ENCODE measurements at places on chromosomes 1 and 21.

GRCh38 chr1:11826946-11827345 lies 20.6 kb downstream of the NPPA start:
- DNase-seq = no peak

GRCh38 chr1:51792864-51793263 lies 85.7 kb downstream of the NRDC start:
- peak; percentile 20 for DNase-seq

DNA sequence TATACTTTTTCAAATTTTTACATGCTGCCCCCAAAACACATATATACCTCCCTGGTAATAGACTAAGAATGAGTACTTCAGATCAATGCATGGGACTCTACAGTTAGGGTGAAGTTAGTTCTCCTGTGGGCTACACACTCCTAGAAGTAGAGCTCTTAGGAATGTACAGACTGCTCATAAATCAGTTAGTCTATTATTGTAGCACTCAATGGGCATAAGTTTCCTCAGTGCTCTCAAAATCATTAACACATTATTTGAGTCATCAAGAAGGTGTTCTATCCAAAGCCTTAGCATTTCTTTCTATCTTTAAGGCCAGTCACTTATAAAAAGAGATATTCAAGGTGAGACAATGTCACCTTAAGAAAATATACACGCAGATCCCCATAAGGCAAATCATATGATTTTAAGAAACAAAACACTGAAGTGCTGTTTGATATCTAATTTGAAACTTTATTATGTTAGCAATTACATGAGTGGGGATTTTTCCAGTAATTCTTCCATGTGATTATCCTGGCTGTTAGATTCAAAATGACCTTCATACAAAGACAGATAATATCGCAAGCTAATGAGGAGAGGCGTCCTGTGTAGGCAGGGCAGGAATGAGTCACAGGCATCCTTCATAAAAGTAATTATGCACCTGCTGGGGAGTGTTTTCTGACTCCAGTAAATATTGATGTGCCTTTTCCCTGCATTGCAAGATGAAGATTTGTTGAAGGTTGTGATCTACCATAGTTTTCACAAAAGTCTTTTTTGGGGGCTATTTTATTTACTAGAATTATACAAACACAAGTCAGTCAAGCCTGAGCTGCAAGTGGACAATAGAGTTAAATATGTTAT lies 167.2 kb upstream of the ATP1B1 start:
- DNase-seq = no peak

DNA sequence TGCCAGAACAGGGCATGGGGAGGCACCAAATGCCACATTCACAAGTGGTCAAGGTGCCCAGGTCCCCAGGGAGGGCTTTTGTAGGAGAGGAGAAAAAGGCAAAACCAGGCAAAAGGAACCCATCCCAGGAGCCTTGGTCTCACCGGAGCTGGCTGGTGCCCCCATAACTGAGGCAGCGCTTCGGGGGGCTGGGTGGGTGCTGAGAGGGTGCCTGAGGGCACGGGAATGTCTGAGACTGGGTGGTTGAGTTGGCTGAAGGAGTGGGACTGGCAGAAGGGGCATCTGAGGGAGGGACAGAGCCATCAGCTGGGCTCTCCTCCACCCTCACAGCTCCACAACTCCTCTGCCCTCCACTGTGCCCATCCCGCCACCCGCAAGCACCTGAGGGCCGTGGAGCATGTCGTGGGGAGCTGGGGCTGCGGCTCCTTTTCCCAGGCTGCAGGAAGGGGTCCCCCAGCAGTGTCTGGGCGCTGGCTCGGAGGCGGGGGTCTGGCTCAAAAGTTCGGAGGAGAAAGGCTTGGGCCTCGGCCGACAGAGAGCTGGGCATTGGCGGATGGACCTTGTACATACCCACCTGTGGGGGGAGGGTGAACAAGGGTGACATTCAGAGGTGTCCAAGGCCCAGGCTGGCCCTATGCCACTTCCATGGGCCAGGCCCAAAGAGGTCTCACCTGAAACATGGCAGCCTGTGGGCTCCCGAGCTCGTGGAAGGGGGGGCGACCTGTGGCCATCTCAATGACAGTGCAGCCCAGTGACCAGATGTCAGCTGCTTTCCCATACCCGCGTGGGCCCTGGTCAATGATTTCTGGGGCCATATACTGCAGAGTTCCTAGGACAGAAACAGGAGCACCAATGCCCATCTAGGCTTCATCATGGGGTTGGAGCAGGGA lies 8.5 kb downstream of the MAP3K6 start:
- no peak for DNase-seq

GRCh38 chr21:25568246-25568645 lies 39.0 kb downstream of the MRPL39 start:
- DNase-seq = no peak

DNA sequence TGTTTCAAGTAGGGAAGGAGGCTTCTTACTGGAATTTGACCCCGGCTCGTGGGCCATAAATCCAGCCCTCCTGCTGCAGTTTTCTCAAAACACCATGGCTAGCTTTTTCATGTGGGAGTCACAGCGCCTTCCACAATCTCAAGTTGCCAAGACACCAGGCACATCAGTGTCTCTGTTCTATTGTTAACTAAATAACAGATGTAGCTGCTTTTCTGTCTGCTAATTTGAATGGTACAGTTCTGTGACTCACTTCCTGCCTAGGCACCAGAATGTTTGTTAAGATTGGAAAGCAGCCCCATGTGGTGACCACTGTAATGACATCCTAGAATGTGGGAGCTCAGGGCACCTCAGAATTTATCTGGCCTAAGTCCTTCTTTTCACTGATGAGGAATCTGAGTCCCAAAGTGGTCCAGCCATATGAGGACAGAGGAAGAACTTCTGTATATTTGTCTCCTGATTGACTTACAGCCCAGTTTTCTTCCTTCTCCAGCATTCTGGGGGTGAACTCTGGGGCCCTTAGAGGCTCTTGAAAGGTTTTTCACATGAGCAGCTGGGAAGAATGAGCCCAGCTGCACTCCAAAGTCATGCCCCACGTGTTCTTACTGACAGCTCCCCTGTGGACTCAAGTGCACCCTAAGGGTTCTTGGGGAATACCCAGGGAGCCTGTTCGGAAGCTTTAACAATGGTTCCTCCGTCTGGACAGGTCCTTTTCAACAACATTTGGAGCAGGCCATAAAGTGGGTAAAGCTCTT lies 27.5 kb downstream of the TRIM45 start:
- no peak for DNase-seq

GRCh38 chr1:50423670-50424000 lies 392 bp upstream of the DMRTA2 start:
- no peak for DNase-seq

- DNase-seq = no peak
Observed at GRCh38 chr1:246778663-246779062, 54.5 kb downstream of the SCCPDH start.

DNA sequence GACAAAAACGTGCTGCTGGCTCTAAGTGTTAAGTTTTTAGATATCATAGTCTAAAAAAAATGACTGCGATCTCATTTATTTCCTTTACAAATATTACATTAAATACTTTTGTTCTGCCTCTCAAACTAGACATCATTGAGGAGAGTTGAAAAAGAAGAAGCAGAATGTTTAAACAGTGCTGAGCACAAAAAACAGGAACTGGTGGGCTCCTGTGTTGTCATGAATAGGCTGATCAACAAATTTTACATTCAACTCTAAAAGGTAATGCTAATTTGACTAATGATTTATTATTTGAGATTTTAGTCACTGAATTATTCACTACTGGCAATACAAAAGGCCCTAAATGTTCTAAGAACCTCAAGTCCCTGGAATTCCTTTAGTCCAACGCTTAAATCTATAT lies 66.1 kb downstream of the GPATCH2 start:
- no peak for DNase-seq

- DNase-seq = no peak
Observed at GRCh38 chr1:116899529-116899928, 10.2 kb upstream of the PTGFRN start.

GRCh38 chr1:156961709-156962108 lies 41.3 kb downstream of the LRRC71 start:
- DNase-seq = no peak

GRCh38 chr1:23562137-23562876 lies 3.0 kb upstream of the ID3 start:
- peak; percentile 94 for DNase-seq

DNA sequence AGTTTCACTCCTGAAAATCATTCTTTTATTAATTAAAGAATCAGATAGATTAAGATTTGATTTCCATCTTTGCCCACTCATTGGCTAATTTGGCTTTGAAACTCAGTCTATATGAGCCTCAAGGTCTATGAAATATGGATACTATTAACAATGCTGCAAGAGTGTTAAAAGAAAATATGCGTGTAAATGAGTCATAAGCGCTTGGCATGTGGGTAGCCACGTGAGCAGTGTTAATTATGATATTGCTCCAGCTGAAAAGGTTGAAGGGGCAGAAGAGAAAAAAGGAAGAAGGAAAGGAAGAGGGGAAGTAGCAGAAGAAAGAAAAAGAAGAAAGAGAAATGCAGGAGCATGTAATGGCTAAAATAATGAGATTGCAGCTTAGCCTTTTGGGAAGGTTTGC lies 151.4 kb downstream of the CHRM3 start:
- no peak for DNase-seq

GRCh38 chr1:47703156-47703825 lies 265.4 kb downstream of the FOXD2 start:
- no peak for DNase-seq

DNA sequence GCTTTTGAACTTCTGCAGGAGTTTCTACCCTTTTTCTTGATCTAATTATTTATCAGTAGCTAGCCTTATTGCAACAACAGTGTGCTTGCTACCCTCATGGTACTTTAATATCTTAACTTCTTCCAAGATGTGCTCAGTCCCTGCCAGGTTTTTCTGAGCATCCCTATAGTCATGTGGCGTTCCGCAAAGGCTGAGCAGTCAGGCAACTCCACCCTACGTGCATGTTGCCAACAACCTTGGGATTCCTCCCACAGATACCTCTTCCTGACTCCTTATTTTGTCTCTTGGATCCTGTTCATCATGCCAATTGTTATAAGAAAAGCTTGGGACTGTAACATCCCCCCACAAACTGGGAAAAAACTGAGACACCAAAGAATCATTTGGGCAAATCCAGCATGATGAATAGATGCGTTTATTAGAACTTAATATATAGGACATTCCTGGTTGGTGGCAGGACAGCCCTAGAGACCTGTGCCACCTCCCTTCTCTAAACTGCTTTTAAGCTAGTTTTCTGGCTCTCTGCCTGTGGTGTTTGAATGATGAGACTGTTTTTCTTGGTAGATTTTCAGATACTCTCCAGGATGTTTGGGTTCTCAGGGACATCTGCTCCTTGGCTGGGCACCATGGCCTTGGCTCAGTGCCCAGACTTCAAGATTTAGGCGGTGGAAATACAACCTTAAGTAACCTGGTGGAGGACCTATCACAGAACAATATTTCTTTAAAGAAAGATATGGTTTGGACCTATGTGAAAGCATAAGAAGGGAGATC lies 27.1 kb upstream of the KCTD3 start:
- DNase-seq = no peak

DNA sequence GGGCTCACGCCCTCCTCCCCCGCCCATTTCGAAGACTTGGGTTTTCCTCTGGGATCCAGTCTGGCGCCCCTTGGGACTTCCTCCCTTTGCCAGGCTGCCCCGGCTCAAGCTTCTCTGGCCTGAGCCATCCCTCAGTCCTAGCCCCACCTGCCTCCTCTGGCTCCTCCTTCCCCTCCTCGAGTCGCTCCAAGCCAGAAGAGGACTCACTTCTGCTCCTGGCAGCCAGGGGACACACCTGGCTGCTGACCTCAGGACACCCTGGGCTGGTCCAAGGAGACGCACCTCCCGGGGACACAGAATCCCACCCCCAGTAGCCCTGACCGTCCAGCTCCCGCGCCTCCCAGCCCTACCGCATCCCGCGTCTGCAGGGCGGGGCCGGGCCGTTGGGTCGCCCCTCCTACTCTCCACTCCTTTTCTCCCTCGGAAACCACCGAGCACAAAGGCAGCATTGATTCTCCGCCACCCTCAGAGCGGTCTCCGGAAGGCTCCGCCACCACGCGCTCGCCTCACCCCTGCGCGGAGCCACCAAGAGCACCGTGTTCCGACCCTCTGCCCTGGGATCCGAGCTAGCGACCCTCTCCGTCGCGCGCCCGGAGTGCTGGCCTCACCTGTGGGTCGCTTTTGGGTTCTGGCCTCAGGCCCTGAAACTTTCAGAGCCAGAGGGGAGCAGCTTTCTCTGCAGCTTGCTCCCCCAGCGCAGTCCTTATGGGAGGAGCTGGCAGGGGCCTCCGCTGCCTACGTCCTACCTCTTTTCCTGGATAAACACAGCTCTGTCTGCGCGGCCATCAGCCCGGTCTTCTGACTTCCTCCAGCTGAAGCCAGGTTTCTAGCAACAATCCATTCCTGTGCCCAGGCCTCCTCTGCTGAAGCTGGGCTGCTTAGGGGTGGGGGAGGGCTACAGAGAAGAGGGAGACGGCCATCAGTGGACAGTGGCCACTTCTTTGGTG lies at the start of gene C2CD4D:
TSS of gene C2CD4D (minus strand) at position 364 of the 947 bp plus-strand sequence. CDS start 831 bp downstream, outside the sequence.
- DNase-seq = peak; percentile 90

- DNase-seq = no peak
Observed at GRCh38 chr1:87977145-87977544, 648.5 kb downstream of the LMO4 start.

DNA sequence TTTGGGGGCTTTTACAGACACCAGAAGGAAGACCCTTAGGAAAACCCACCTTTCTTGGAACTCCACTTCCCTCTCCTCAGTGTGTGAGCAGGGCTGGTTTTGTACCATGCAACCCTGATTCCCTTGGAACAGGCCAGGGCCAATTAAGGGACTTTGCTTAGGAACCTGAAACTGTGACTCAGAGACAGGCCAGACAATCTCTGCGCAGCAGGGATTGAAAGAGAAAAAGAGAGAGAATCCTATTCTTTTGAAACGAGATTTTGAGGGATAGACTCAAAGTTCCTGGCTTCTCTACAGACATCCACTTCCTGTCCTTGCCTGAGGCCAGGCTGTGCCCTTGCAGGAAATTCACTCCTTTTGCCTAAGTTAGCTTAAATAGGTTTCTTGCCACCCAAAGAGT lies 23.1 kb upstream of the C1orf198 start:
- DNase-seq = no peak

DNA sequence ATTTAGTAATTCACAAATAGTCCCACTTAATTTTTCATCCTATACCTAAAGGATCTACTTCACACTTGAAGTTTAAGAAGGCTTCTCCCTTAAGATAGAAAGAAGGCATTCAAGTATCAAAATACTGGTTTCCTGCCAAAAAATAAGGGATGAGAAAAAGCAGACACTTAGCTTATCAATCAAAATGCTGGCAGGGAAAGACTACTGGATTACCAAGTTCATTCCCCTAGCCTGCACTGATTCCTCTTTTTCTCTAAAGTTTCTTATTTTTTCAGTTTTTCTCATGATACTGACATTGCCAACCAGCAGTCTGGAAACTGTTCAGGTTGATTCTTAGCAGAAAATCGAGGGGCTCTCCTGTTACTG lies 204.6 kb downstream of the GABPA start:
- no peak for DNase-seq

DNA sequence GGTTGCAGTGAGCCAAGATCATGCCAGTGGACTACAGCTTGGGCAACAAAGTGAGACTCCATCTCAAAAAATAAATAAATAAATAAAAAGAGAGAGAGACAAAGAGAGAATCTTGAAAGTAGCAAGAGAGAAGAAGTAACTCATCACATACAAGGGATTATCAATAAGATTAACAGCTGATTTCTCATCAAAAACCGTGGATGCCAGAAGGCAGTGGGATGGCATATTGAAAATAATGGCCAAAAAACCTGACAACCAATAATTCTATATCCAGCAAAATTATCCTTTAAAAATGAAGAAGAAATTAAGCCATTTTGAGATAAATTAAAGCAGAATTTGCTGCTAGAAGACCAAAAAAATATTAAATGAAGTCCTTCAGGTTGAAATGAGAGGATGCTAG lies 35.7 kb downstream of the KLHDC7A start:
- DNase-seq = no peak

GRCh38 chr1:81801651-81802456 lies 1.1 kb downstream of the ADGRL2 start:
- no peak for DNase-seq

- peak; percentile 88 for DNase-seq
Observed at GRCh38 chr1:201468844-201469644, at the start of gene PHLDA3. Gene PHLDA3, minus strand, starts transcription at chr1:201469188. Its CDS starts 402 bp downstream, at chr1:201468786.
